SHP77 treated with DMSO at 0.1 percent for 48 hours (cell line): ENCODE measurements at places on chromosomes 5 and 9.

GRCh38 chr5:163670036-163670435 lies 164.6 kb downstream of the MAT2B start:
- no peak for DNase-seq

GRCh38 chr5:34412736-34413135 lies 243.4 kb upstream of the RAI14 start:
- no peak for DNase-seq

GRCh38 chr5:121640298-121640697 lies 211.4 kb upstream of the FTMT start:
- DNase-seq, result peak; percentile 4

GRCh38 chr5:41770799-41771198 lies 99.4 kb downstream of the OXCT1 start:
- no peak for DNase-seq

GRCh38 chr9:129751841-129752801 lies 721 bp downstream of the PTGES start:
- DNase-seq, result peak; percentile 15

- DNase-seq, result no peak
Measured at GRCh38 chr9:131997779-131998178, 81.9 kb downstream of the MED27 start.
